A375 (cell line): ENCODE measurements at places on chromosomes 3 and 15. TPM values are rescaled to one million over a fixed set of nuclear protein-coding genes. Genes with fewer than 3 reads are reported as not detected.

STARD5 gene
- total RNA-seq = 0.38 and 0.53 TPM in 2 replicates

ITIH1 gene
- not detected in 2 replicates for total RNA-seq

SPATA12 gene
- 0.29 TPM in 1 of 2 replicates, not detected in the other for total RNA-seq

PARP3 gene
- total RNA-seq = 29.2 and 39.1 TPM in 2 replicates

NECTIN3 gene
- total RNA-seq = 32.8 and 34.6 TPM in 2 replicates

ZMYND10 gene
- 1.9 and 4.0 TPM in 2 replicates for total RNA-seq

CYP1A2 gene
- not detected in 2 replicates for total RNA-seq
